ENCODE measurements at places on chromosomes 7 and 10. TPM values are rescaled to one million over a fixed set of nuclear protein-coding genes. Genes with fewer than 3 reads are reported as not detected.

ANKRD61 gene
- not detected for total RNA-seq

KIF11 gene
- total RNA-seq: 2.6 TPM

NUDT13 gene
- total RNA-seq: 2.2 TPM

COBL gene
- total RNA-seq: 94.1 TPM

TMEM270 gene
- total RNA-seq: not detected

EBLN1 gene
- not detected for total RNA-seq

HSPA12A gene
- total RNA-seq: 9.3 TPM

HIP1 gene
- total RNA-seq: 20.1 TPM

DNA sequence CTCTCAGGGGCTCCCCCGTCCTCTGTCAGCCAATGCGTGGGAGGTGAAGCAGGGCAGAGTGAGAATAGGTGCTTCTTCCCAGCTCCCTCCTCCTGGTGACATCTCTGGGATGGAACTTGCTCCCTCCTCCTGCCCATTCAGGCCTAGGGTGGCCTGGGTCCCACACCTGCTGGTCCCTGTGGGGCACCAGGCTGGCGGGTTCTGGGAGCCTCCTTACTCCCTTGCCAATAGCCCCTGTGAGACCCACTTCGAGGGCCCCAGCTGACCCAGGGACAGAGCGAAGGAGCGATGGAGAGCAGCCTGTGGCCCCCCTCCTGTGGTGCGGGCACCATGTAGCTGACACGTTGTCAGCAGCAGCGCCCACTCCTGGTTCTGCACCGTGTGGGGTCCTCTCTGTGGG is 512.6 kb downstream of the GLRX3 start:
- DNase-seq: peak; percentile 62

GRCh38 chr7:16970732-16971482 is 89.1 kb upstream of the AGR3 start:
- DNase-seq: no peak

GRCh38 chr7:50349963-50350944 is 45.7 kb downstream of the IKZF1 start:
- DNase-seq: no peak

DNA sequence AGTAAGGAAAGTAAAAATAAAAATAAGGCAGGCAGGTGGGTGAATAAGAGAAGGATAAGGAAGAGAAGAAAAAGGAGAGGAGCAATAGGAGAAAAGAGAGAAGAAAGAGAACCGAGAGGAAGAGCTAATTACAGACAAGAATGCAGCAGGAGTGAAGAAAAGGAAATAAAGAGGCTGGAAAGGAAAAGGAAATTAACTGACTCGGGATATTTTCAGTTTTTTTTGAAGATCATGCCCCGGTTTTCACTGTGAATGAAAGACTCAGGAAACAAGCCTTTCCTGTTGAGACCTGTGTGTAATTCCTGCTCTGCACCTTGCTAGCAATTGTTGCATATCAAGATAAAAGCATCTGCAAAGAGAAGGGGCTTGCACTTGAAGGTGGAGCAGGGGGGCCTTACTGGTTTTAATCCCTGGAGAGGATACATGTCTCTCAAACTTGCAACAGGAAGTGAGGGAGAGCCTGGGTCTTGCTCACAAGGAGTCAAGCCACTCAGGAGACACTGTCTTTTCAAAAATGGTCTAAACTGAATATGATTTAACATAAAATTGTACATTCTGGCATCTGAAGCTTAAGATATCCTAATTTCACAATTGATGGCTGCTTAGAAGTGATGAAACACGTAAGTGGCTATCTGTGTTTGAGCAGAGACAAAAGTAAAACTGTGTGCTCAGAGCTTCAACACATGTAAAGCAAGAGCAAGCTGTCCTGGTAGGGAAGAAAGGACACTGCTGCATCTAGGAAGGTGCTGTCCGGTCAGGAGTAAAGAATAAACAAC is 157.6 kb downstream of the FAM107B start:
- DNase-seq: no peak

- DNase-seq: no peak
Observed at GRCh38 chr7:18081617-18082016, 54.0 kb upstream of the PRPS1L1 start.

Data from lower leg skin (tissue), 4 donors.